ENCODE measurements at places on chromosomes 7 and 10.

GRCh38 chr7:34054075-34054474, 148.7 kb downstream of the BMPER start:
- DNase-seq, result no peak

- no peak for DNase-seq
Measured at GRCh38 chr7:30080818-30081217, 52.6 kb downstream of the PLEKHA8 start.

DNA sequence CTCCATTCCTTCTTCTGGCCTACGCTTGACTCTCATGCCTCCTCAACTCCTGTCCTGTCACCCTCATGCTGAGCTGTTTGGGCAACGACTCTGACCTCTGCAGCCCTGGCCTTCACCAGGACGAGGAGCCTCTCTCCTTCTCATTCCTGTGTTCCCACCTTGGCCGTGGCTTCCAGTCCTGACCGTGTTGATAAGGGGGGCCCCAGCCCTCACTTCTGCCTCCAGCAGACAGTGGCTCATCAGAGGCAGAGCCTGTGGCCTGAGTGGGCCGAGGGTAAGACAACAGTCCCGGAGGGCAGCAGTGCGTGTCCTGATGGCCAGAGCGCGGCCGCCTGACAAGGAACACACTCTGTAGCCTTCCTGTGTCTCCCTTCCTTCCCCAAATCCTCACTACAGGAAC, 61.7 kb upstream of the UBE3C start:
- no peak for DNase-seq

- no peak for DNase-seq
Measured at GRCh38 chr10:17883621-17884020, 68.1 kb upstream of the SLC39A12 start.

DNA sequence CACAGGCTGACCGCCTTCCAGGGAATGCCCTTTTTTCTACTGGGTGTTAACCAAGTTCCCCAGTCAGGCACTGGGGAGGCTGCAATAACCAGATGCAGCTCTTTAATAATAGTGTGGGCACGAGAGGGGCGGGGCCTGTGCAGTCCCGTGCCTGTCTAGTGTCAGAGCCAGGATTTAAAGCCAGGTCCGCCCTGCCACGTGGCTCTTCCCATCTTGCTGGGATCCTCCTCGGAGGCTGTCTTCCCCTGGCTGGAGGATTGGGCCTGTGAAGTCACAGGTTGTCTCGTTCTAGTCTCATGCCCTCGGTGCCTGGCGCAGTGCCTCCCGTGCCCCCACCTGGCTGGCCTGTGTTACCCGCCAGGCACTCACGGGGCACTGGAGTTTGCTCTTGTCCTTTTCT, 25.2 kb downstream of the TMEM120A start:
- no peak for DNase-seq

- no peak for DNase-seq
Measured at GRCh38 chr10:97328646-97329453, 5.7 kb downstream of the FRAT2 start.

DNA sequence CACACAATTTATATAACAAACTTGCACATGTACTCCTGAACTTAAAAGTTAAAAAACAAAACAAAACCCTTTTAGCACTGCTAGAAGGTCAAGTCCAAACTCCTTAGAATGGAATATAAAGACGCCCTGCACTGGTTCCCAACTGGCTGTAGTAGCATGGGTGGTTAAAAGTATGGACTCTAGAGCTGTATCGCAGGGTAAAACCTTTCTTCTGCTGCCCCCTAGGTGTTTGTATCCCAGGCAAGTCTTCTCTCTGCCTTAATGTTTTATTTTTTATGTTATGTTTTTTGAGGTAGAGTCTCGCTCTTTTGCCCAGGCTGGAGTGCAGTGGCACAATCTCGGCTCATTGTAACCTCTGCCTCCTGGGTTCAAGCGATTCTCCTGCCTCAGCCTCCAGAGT, 35.2 kb downstream of the LSMEM1 start:
- DNase-seq, result no peak

GRCh38 chr7:8113184-8113583, 144.6 kb downstream of the GLCCI1 start:
- DNase-seq, result no peak

DNA sequence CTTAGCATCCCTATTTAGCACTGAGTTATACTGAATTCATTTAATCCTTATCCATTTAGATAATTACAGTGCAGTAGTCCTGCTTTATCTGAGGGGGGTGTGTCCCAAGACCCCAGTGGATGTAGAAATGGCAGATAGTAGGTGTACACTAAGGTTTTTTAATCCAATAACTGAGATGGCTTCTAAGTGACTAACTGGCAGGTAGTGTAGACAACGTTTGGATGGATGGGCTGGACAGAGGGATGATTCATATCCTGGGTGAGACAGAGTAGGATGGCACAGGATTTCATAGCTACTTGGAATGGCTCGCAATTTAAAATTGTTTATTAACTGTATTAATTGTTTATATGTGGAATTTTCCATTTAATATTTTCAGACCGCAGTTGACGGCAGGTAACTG, 295.6 kb downstream of the CCDC3 start:
- peak; percentile 68 for DNase-seq

- no peak for DNase-seq
Measured at GRCh38 chr7:130079846-130080394, 9.6 kb downstream of the KLHDC10 start.

DNA sequence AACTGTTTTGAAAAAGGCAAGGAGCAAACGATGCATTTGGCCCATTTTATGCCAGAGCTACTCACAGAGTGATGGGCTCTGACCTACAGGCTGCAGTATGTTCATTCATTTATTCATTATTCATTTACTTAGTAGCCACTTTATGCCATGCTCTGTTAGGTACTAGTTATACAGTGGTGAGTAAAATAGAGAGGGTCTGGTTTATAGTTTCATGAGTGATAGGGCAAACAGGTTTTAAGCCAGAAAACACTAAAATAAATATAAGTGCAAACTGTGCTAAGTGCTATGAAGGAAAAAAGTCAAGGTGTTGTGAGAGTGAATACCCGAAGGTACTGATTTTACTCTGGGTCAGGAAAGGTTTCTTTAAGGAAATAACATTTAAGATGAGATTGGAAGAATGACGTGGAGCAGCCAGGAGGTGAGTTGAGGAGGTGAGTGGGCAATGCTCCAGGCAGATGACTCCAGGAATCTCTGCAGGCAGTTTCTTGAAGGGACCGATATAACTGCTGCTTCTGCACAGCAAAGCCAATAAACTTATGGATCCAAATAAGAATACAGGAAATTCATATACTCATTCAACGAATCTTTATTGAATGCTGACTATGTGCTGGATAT, 56.9 kb upstream of the FAM133B start:
- no peak for DNase-seq

- DNase-seq, result peak; percentile 60
Measured at GRCh38 chr7:87223666-87224065, 4.1 kb upstream of the TMEM243 start.

DNA sequence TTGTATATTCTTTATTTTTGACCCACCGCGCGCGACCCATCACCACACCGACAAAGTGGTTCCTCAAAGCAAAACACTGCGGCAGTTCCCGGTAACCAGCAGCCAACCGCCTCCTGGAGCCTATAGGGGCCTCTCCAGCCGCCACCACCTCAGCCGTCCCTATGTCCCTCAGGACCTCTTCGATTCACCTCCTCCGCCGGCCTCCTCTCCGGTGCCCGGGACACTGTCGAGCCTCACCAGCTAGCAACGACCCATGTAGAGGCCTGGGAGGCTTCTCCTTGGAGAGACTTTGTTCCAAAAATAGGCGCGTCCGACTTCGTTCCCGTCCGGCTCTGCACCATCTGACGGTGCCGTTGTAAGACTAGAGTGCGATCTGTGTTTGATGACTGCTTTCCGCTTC, 158.8 kb downstream of the HGF start:
- DNase-seq, result no peak

- DNase-seq, result peak; percentile 96
Measured at GRCh38 chr10:88157981-88158465, 294.6 kb downstream of the PTEN start.

GRCh38 chr10:63554657-63555056, 33.5 kb downstream of the REEP3 start:
- DNase-seq, result peak; percentile 95

DNA sequence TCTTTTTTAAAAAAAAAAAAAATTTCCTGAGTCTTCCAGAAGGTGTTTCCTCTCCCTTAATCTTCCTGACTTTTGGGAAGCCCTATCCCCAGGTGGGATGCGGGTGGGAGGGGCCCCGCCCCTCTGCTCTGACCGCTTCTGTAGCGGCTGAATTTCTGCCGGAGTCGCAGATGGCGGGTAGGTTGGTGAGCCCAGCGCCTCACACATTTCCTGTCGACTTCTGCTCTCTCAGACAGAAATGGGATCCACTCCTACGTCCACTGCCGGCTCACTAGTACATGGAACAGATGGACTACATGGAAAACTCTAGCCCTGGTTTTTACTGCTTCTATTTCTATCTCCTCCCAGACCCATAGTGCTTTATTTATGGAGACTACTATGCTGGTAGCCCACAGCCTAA, 90.9 kb downstream of the NEUROD6 start:
- no peak for DNase-seq

- DNase-seq, result no peak
Measured at GRCh38 chr10:113449006-113449695, 103.7 kb upstream of the HABP2 start.

DNA sequence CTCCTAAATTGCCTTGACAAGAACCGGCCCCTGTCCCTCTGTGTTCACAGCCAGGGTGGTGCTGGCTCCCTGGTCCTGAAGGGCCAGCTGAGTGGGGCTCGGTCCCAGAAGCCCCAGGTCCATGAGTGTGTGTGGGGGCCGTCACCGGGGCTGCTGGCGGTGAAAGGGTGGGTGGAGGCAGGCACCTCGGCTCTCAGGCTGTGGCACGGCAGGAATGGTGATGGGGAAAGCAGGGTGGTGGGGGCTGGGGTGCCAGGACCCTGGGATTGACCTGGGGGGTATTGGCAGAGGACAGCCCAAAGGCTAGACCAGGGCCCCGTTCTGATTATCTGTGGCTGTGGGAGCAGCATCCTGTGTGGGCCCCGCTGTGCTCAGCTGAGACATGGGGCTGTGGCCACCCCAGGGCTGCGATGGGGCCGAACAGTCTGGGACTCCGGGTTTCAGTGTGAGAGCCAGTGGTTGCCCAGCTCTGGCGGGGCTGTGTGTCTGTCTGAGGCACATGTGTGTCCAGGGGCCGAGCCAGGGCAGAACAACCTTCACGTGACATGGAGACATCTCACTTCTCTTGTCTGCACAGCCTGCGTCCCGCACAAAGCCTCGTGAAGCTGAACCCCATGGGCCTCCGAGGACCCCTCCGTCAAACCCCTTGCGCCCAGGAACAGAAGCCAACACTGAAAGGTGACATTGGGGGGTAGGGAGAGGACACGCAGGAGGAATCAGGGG, 144.2 kb downstream of the ELFN1 start:
- DNase-seq, result no peak

Measured in ELR (cell line).